Posterior vena cava (tissue), 2 donors: ENCODE measurements at places on chromosomes 6 and 20. TPM values are rescaled to one million over a fixed set of nuclear protein-coding genes. Genes with fewer than 3 reads are reported as not detected.

Gene SLC52A3
- 3.6 TPM for total RNA-seq

Gene SLC24A3
- total RNA-seq: 20.4 TPM

Gene HNF4A
- not detected for total RNA-seq

Gene GNMT
- not detected for total RNA-seq

DNA sequence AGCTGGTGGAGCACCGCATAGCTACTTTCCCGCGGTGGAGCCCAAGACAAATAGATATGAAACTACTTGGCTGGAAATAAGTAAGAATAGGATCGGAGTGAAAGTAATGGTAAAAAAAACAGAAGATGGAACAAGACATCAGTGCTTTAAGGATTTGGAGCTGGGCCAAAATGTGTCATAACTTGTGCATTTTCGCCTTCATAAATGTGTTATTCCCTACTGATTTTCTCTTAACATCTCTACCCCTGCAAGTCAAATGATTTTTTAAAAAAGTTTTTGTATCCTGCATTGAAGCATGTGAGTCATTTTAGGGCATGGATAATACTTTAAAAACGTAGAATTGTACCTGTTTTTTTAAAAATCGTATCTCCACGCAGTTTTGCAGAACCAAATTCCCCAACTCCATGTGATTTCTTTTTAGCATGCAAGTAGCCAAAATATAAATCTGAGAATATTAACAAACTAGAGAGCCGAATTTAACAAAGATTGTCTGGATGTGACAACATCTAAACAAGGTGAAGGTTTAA lies 882 bp upstream of the FAM184A start:
- no peak for DNase-seq

DNA sequence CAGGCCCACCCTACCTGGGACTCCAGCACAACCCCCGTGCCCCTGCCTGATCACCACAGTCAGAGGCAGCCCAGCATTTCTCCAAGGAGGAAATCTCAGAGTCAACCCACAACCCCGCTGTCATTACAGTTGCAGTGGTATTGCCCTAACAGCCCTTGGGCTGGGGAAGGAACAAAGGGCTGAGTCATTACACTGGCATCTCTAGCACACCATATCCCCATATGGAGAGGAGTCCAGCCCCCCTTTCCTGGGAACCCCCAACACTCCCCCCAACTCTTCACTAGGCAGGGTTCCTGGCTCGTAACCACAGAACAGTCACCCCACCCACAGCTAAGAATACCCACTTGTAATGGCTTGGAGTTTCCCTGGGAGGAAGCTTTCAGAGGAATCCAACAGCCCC lies 149.4 kb upstream of the OGFRL1 start:
- DNase-seq: no peak

- no peak for DNase-seq
Measured at GRCh38 chr6:87183687-87184086, 28.3 kb downstream of the ZNF292 start.

DNA sequence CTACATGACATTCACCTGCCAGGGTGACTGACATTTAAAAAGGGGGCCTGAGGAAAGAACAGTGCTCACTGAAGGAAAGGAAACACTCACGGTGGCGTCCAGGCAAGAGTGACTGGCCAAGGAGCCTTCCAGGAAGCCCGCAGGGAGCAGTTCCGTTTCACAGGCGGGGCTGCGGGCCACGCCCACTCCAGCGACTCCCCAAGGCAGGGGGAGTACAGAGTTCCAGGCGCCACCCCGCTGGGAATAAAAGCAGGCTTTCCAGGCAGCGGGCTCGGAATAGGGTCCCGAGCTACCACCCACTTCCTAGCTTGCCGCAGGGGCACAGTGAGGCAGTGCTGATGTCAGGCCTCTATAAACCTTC lies 34.2 kb downstream of the PKIG start:
- peak; percentile 83 for DNase-seq

- no peak for DNase-seq
Measured at GRCh38 chr6:117264692-117265409, 507 bp upstream of the VGLL2 start.

DNA sequence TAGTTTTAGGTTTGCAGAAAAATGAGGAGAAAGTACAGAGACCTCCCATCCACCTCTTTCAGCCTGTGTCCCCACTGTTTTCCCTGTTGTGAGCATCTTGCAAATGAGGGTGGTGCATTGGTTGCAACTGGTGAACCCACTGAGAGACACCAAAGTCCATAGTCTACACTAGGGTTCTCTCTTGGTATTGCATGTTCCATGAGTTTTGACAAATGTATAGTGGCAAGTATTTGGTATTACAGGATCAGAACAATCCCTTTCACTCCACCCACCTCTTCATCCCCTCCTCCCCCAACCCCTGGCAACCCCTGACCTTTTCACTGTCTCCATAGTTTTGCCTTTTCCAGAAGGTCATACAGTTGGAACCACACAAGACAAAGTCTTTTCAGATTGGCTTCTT lies 20.1 kb downstream of the ZNF831 start:
- no peak for DNase-seq

GRCh38 chr6:149271348-149272340 lies 45.9 kb upstream of the TAB2 start:
- no peak for DNase-seq

DNA sequence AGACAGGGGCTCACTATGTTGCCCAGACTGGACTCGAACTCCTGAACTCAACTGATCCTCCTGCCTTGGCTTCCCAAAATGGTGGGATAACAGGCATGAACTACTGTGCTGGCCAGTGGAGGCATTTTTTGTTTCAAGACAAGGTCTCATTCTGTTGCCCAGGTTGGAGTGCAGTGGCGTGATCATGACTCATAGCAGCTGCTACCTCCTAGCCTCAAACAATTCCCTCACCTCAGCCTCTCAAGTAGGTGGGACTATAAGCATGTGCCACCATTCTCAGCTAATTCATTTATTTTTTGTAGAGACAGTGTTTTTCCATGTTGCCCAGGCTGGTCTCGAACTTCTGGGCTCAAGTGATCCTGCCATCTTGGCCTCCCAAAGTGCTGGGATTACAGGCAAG lies 17.2 kb downstream of the ENPP3 start:
- no peak for DNase-seq

- DNase-seq: no peak
Measured at GRCh38 chr20:20333866-20334265, 34.0 kb upstream of the INSM1 start.

DNA sequence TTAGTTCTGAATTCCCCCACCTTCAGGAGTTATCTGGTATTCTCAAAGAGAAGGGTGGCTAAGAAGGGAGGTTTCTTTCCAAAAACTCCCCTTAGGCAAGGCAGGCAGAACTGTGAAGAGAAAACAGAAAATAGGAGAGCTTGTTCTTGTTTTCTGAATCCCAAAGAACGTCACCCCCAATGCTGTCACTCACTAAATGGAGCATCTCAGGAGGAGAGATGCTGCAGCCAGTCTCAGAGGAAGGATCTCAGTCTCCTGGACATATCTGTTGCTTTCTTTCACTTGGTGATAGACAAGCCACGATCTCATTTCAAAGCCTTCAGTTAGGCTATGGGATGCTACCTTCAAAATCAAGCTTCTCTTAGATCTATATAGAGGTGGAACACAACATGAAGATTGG lies 16.1 kb upstream of the MYB start:
- no peak for DNase-seq

DNA sequence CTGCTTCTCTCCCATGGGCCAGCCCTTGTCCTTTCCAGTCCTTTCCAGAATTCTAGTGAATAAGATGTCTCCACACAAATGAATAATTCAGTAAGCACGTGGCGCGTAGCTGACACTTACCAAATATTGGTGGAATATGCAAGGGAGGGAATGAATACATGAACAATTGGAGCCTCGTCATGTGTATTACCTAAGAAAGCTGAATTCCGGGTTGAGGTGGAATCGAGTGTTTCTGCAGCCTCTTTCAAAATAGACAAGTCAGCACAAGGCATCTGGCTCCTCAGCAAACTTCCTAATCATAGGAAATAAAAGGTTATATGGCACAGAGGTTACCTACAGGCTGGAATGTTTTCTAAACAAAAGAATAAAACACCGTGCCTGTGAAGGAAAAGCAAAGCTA lies 47.0 kb upstream of the NT5E start:
- no peak for DNase-seq

GRCh38 chr6:168994956-168995355 lies 258.7 kb downstream of the THBS2 start:
- DNase-seq: no peak
